ENCODE measurements at places on chromosomes 5 and 9. TPM values are rescaled to one million over a fixed set of nuclear protein-coding genes. Genes with fewer than 3 reads are reported as not detected.

KIF12 gene
- not detected for total RNA-seq

RNF38 gene
- total RNA-seq, result 54.5 TPM

COL5A1 gene
- total RNA-seq, result 0.86 TPM

PCDHGB2 gene
- 0.64 TPM for total RNA-seq

OSMR gene
- not detected for total RNA-seq

PTGES gene
- not detected for total RNA-seq

FOXI1 gene
- not detected for total RNA-seq

SOX30 gene
- total RNA-seq, result not detected

AQP7 gene
- not detected for total RNA-seq

PSAT1 gene
- total RNA-seq, result 78.9 TPM

CNTFR gene
- not detected for total RNA-seq

IL12B gene
- not detected for total RNA-seq

HTR4 gene
- not detected for total RNA-seq

UTP15 gene
- total RNA-seq, result 22.4 TPM

NIM1K gene
- total RNA-seq, result 0.43 TPM

PCDHB11 gene
- not detected for total RNA-seq

CCDC127 gene
- 7.8 TPM for total RNA-seq

GRCh38 chr9:137270929-137271695 is 6.4 kb upstream of the TOR4A start:
- DNase-seq, result peak; percentile 60

DNA sequence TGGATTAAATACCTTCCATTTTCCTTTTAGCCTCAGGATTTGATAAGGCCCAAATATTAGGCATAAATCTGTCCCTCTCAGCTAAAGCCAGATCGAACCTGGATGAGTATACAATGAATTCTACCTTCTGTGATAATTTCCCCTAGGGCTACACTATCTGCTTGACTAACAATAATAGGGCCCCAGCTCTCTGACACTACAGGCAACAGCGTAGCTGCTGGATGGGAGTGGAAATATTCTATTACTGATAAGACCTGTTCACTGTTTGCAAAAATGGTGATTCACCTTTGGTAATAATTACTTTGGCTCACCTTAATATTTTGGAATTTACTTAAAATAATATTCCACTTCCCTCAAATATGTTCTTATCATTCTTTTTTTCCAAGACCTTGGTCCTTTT is 644.2 kb upstream of the SEMA6A start:
- no peak for DNase-seq

- DNase-seq, result no peak
Observed at GRCh38 chr5:74222806-74223205, 417.7 kb downstream of the ENC1 start.

GRCh38 chr5:167061695-167062094 is 1229.8 kb upstream of the WWC1 start:
- no peak for DNase-seq

DNA sequence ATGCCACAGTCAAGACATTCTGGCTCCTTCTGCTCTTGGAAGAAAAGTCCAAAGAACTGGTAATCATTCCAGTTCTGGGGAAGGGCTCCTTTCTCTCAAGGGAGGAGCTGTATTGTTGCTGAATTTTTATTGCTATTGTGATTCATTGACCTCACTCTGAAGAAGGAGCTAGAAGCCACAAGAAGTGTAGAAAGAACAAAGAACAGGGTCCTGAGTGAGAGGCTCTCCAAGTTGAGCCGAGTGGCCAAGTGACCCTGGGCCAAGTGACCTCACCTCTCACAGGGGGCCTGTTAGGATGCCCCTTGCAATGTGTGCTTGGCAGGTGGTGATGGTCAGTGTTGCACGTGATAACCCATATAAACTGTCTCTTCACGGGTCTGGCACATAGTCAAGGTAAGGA is 173.3 kb downstream of the FGF18 start:
- DNase-seq, result no peak

GRCh38 chr9:36928670-36929349 is 105.3 kb downstream of the PAX5 start:
- DNase-seq, result no peak

DNA sequence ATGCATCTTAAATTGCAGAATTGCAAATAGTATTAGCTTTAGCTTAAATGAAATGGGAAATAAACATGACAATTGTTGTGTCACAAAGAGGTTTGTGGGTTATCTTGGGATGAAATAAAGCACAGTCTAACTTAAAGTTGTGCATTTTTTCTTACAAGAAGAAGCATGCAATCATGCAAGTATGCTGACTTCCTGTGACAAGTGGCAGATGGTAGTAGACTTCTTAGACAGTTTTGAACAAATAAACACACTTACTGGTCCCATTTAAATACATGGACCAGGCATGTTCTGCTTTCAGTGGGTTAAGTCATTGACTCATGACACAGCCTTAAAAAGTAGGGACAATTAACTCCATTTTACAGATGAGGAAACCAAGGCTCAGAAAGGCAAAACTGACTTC is 15.9 kb upstream of the C5orf63 start:
- no peak for DNase-seq

DNA sequence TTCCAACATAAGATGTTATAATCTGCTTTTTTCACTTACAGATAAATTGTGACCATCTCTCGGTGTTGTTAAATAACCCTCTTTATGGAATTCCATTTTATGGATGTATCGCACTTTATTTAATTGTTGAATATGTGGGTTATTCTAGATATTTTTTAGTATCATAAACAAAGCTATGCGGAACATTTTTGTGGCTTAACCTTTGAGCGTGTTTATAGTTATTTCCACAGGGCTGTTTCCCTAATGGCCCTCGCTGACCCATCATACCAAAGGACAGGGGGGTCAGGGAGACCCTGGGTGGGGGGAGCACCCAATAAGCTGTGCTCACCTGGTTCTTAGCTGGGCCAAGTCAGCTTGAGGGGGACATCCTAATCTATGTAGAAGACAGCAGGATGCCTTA is 65.3 kb downstream of the NDST1 start:
- DNase-seq, result no peak

- no peak for DNase-seq
Observed at GRCh38 chr5:56088967-56089829, 94.4 kb upstream of the IL6ST start.

GRCh38 chr5:66072031-66072430 is 72.1 kb upstream of the SREK1 start:
- no peak for DNase-seq

- no peak for DNase-seq
Observed at GRCh38 chr9:20701060-20701459, 17.0 kb downstream of the FOCAD start.

GRCh38 chr9:127769929-127770582 is 8.4 kb downstream of the SH2D3C start:
- no peak for DNase-seq

DNA sequence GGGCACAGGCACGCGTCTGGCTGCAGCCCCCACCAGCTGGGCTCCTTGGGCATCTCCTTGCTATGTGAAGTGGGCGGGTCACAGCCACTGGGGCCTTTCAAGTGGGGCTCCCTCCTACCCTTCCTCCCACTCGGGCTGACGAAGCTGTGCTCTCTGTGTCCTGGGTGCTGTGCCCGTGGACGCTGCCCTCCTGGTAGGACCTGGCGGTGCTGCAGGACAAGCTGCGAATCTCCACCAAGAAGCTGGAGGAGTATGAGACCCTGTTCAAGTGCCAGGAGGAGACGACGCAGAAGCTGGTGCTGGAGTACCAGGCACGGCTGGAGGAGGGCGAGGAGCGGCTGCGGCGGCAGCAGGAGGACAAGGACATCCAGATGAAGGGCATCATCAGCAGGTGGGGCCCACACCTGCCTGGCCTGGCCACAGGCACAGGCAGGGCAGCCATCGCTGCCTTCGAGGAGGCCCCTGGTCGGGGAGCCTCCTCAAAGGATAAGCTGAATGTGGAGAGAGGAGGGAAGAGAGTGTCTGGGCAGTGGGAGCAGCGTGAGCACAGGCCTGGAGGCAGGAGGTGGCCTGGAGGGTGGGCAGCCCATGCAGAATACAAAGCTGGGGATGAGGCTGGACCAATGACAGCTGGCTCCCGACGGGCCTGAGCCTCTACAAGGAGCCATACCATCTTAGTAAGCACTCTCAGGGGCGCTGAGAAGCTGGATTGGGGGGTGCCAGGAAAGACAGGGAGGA is 124.7 kb downstream of the DAB2IP start:
- no peak for DNase-seq

GRCh38 chr5:128007939-128008338 is 75.6 kb upstream of the SLC12A2 start:
- DNase-seq, result no peak

- no peak for DNase-seq
Observed at GRCh38 chr5:142244440-142244839, 80.4 kb downstream of the SPRY4 start.

DNA sequence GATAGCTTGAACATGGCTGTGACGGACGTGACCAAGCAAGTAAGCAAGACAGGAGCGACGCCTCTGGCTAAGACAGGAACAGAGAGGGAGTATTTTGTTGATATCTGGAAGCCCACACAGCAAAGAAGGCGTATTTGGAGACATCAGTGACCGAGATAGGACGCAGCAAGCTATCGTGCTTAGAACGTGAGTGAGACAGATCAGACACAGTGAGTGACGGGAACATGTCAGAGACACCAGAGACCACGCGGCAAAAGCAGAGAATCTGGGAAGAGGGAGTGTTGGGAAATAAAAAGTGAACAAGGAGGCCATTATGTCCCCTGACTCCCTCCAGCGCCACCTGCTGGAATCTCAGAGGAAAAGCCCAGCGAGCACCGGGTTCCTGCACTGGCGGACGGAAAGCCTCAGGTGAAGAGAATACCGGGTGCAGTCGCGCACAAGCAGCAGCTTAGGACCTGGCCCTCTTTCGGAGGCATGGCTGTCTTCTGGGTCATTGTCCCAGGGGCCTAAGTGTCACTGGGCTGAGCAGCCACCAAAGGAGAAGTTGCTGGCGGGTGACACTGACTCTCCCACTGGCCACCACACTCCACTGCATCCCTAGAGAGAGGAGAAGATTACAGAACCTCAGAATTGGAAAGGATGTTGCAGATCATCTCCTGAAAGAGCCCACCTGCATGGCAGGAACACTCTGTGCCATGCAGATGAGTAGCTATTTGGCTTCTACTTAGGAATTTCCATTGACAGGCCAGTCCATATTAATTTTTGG is 99.1 kb downstream of the FBXO38 start:
- peak; percentile 68 for DNase-seq

GRCh38 chr5:172871982-172872381 is 37.9 kb downstream of the ERGIC1 start:
- no peak for DNase-seq

DNA sequence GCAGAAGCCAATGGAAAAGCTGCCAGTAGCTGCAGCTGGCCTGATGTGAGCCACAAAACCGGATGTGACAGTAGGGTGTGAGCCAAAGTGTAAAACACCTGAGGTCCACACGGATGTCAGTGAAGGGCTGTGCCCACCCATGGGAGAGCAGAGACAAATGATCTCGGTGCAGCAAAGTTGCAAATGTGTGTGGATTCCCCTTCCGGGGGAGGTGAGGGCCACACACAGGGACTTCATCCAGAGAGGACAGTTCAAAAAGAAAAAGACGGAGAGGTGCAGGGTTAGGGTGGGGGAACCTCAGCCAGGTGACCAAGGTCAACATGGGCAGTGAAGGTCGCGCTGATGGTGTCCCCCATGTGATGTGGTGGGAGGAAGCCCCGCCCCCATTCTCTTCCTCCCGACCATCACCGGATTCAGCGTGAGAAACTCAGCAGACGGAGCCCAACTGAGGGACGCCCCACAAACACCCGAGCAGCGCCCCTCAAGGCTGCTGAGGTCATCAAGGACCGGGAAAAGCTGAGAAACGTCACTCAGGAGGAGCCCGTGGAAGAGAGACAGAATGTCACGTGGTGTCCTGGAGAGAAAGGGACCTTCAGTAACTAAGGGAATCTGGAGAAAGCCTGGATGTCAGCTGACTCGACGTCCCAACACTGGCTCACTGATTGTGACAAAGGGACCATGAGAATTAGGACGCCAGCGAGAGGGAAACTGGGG is 11.4 kb upstream of the PTGDS start:
- DNase-seq, result no peak

DNA sequence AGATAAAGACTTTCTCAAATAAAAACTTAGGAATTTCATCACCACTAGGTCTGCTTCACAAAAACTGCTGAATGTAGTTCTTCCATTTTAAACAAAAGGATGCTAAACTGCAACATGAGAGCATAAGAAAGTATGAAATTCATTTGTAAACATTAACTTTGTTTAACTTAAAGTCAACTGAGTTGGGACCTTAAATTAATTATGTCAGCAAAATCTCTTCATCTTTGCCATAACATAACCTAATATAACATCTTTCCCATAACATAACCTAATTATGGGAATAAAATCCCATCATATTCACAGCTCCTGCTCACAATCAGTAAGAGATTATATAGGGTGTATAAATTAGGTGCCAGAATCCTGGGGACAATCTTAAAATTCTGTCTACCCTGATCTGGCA is 78.8 kb upstream of the PCSK5 start:
- DNase-seq, result no peak

DNA sequence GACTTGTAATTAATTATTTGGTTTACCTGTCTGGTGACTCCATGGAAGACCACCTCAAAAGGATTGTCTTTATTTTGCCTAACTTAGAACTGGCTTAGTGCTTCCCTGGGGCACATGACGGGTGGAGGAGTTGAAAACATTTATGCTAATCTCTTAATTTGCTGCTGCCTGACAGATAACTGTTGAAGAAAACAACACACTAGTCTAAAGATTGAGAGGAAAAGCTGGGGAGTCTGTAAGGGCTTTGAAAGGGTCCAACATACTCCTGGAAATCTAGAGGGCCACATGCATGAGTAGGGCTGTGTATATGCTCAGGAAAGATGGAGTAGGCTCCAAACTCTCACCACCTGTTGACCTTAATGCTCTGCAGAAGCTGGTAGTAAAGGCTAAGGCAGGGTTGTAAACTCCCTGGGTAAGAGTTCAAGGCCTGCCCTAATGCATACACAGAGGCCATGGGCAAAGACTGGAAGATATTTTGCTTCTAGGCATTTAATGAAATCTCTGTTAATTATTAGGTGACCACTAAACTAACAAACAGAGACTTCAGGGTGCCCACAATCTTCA is 40.7 kb downstream of the NR3C1 start:
- DNase-seq, result no peak

GRCh38 chr9:131020388-131020787 is 11.4 kb downstream of the LAMC3 start:
- no peak for DNase-seq

- DNase-seq, result no peak
Observed at GRCh38 chr9:2785060-2785950, 58.6 kb downstream of the PUM3 start.

DNA sequence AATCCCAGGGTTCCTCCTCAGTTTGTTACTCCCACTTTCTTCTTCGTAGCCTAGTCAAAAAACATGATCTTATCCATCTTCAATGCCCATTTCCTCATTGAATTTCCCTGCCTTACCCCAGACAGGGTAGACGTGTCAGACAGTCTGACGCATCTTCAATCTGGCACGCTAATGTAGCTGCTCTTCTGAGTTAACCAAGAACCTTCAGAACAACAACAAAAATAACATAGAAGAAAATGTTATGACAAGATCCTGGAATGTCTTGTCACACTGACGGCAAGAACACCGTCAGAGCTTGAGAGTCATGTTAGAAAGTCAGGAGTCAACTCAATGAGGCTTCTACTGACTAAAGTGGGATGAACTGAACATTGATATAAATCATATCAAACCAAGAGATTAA is 122.7 kb upstream of the SPDL1 start:
- DNase-seq, result no peak

Measured in activated naive CD8-positive, alpha-beta T cell treated with anti-CD3 and anti-CD28 coated beads, Interleukin-2, amount 10 ng/mL, durations not matched to agents 7 days and 5 days (primary cell).